Suprapubic skin (tissue), 4 donors: ENCODE measurements at places on chromosomes 7 and 10.

DNA sequence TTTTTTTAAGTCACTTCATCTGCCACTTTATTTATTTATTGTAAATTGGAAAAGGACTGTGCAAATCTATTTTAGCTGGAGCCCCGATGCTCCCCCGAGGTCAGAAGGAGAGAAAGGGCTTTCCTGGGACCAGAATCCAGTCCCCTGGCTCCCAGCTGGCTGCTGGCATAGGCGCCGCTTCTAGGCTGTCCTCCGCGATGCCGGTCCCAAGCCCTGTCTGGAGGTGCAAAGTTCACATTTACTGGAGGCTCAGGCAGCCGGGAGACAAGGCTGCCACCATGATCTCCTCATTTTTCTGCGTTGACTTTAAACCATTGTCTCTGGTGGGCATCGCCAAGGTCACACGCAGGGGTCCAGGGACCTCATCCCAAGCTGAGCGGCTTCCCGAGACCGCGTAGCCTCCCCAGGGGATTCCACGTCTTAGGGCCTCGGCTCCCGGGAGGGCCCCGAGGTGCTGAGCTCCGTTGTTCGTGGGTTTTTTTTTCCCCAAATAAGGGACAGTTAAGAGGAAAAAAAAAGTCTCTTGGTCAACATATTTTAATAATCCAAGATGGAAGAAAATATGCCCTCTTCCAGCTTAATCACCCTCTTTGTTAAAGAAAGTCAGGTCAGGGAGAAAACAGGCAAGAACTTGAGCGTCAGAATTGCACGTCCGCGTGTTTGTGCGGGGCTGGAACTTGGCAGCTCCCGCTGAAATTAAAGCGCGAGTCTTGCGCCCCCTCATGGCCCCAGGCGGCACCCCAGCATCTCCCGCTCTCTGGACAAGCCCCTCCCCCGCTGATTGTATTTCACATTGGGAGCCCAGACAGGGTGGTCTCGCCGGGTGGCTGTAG lies 11.9 kb downstream of the RGR start:
- no peak overlapping the region for H3K4me3 ChIP-seq
- no peaks in the 10 kb centered on the region for H3K4me1 ChIP-seq
- DNase-seq: no peak

DNA sequence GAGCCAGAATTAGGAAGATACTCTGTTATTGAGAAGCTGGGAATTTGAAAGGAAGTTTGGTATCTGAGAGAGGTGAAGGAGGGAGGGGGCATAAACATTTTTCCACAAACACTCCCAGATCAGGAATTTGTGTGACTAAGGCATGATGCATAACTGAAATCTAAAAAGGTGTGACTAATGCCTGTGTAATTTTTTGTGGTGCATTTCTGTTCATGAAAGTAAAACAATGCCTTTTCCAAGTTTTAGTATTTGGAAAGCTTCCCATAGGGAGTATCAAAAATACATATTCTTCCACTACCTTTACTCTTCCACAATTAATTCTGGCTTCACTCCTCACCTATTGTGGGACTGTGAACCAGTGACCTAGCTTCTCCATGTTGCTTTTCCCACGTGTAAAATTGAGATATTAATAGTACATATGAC lies 56.4 kb upstream of the CAV2 start:
- H3K36me3 ChIP-seq: no peaks in the 10 kb centered on the region
- H3K4me3 ChIP-seq: no peak overlapping the region
- peak overlapping the region; percentile 40 for H3K27ac ChIP-seq
- H3K4me1 ChIP-seq: peaks cover 19% of the 10 kb centered on the region

- peak overlapping the region; percentile 95 for H3K27ac ChIP-seq
- no peaks in the 10 kb centered on the region for H3K36me3 ChIP-seq
- H3K4me1 ChIP-seq: peaks cover 27% of the 10 kb centered on the region
- H3K27me3 ChIP-seq: no peaks in the 10 kb centered on the region
- DNase-seq: peak; percentile 77
- peak overlapping the region; percentile 86 for H3K4me3 ChIP-seq
These were observed 2.0 kb upstream of the CTBP2 start for GRCh38 chr10:125162120-125162931.

GRCh38 chr7:23531050-23531793 lies 559 bp downstream of the TRA2A start:
- H3K27me3 ChIP-seq: no peaks in the 10 kb centered on the region
- no peaks in the 10 kb centered on the region for H3K36me3 ChIP-seq
- H3K4me1 ChIP-seq: peaks cover 39% of the 10 kb centered on the region
- peak; percentile 82 for DNase-seq
- H3K27ac ChIP-seq: peak overlapping the region; percentile 96

DNA sequence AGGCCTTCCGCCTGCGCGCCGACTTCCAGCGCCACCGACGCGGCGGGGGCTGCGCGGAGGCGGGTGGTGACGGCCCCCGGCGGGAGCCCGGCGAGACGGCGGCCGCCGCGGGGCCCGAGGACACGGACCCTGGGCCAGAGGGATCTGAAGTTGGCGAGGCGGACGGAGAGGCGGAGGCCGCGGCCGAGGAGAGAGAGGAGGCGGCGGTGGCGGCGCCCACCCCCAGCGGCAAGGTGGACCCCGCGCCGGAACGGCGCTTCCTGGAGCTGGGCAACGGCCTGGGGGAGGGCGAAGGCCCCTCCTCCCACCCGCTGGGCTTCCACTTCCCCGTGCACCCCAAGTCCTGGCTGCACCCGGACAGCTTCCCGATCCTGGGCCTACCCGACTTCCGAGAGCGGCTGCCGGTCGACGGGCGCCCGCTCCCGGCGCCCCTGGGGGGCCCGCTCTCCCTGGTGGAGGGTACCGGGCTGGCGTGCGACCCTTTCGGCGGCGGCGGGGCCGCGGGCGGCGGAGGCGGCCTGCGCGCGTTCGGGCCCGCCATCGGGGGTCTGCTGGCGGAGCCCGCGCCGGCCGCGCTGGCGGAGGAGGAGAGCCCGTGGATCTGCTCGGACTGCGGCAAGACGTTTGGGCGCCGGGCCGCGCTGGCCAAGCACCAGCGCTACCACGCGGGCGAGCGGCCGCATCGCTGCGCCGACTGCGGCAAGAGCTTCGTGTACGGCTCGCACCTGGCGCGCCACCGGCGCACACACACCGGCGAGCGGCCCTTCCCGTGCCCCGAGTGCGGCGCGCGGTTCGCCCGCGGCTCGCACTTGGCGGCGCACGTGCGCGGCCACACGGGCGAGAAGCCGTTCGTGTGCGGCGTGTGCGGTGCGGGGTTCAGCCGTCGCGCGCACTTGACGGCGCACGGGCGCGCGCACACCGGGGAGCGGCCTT lies 16.2 kb downstream of the ZNF316 start:
- peaks cover 76% of the 10 kb centered on the region for H3K36me3 ChIP-seq
- H3K27ac ChIP-seq: no peak overlapping the region
- no peaks in the 10 kb centered on the region for H3K27me3 ChIP-seq
- no peak overlapping the region for H3K4me3 ChIP-seq

DNA sequence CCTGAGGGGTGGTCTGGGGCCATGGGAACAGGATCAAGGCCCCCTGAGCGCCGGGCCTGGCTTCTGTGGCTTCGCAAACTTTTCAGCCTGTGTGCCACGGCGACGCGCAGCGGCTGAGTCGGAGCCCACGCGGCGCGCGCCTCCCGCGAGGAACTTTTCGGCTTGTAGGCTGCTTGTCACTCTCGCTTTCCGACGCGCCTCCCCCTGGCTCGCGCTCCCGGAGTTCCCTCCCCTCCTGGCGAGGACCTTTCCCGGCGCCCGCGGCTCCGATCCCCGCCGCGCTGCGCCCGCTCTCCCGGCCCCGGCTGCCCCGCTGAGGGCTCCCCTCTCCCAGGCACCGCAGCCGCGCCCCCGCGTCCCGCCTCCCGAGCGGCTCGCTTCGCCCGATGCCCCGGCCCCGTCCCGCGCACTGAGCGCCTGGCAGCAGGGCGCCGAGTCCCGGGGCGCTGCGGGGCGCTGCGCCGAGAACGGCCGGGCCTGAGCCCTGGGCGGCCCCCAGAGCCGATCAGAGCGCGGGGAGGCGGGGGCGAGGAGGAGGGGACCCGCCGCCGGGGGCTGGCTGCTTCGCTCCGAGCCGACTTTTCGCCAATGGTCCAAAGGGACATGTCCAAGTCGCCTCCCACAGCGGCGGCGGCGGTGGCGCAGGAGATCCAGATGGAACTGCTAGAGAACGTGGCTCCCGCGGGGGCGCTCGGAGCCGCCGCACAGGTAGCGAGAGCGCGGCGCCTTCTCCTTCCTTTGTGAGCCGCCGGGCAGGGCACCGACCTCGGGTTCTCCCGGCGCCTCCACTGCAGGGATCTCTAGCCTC lies at the start of gene CACNB2:
Gene CACNB2 (plus strand): TSS at position 276 of the 808 bp plus-strand sequence.
- H3K4me1 ChIP-seq: peaks cover 21% of the 10 kb centered on the region
- no peaks in the 10 kb centered on the region for H3K36me3 ChIP-seq
- peaks cover 24% of the 10 kb centered on the region for H3K27me3 ChIP-seq
- H3K4me3 ChIP-seq: peak within 1 kb of the TSS; percentile 79
- DNase-seq: peak; percentile 76

DNA sequence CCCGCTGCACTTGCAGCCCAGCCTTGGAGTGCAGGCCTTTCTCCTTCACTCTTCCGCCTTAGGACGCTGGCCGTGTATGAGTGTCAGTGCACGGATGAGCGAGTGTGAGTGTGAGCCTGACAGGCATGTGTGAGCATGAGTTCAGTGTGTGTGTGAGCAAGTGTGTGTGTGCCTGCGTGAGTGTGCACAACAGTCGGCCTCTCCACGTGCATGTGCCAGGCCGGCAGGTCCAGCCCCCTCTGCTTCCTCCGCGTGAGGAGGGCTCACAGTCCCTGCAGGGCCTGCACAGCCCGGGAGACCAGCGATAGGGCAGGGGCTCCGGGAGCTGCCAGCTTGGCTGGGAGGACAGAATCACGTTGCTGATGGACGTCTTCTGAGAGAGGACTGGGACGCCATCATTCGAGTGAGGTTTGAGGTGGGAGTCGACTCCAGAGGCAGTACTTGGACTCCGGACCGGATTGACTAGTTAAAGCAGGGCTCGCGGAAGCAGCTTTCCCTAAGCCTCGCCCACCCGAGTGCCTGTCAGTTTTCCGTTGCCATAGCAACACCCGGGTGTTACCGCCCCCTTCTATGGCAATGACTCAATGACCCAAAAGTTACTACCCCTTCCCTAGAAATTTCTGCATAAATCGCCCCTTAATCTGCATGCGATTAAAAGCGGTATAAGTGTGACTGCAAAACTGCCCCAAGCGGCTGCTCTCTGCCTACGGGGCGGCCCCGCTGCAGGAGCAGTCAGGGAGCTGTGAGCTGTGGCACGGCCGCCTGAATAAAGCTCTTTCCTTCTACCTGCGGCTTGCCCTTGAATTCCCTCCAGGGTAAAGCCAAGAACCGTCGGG lies 19.6 kb upstream of the CFAP46 start:
- peak; percentile 64 for DNase-seq
- H3K4me1 ChIP-seq: peaks cover 22% of the 10 kb centered on the region
- peak overlapping the region; percentile 62 for H3K4me3 ChIP-seq
- no peaks in the 10 kb centered on the region for H3K36me3 ChIP-seq
- H3K27ac ChIP-seq: no peak overlapping the region
- peaks cover 30% of the 10 kb centered on the region for H3K27me3 ChIP-seq

DNA sequence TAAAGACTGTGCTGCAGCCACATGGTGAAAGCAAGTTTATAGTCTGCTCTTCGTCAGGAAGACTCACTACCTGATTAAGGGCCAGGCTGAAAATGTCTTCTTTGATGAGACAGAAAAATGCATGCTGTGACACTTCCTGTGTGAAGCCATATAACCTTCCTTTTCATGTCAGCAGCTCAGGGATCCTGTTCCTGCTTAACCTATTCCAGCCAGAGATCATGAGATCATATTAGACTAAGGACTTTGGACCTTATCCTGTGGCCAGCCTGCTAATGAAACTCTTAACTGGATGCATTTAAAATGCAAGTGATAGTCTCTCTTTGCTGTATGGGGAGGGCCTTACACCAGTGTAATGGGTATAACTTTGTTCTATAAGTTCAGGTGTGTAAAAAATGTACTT lies 165.2 kb downstream of the PTEN start:
- no peaks in the 10 kb centered on the region for H3K4me1 ChIP-seq
- H3K36me3 ChIP-seq: no peaks in the 10 kb centered on the region
- H3K4me3 ChIP-seq: no peak overlapping the region
- DNase-seq: no peak
- no peak overlapping the region for H3K27ac ChIP-seq
- no peaks in the 10 kb centered on the region for H3K27me3 ChIP-seq

GRCh38 chr10:132365102-132365501 lies 31.9 kb upstream of the PWWP2B start:
- no peaks in the 10 kb centered on the region for H3K27me3 ChIP-seq
- no peak overlapping the region for H3K27ac ChIP-seq
- H3K36me3 ChIP-seq: peaks cover 29% of the 10 kb centered on the region
- peak; percentile 35 for DNase-seq
- H3K4me1 ChIP-seq: no peaks in the 10 kb centered on the region
- H3K4me3 ChIP-seq: no peak overlapping the region

GRCh38 chr7:123745437-123745836 lies 3.4 kb downstream of the WASL start:
- no peaks in the 10 kb centered on the region for H3K27me3 ChIP-seq
- H3K4me1 ChIP-seq: peaks cover 56% of the 10 kb centered on the region
- DNase-seq: no peak
- no peaks in the 10 kb centered on the region for H3K36me3 ChIP-seq

DNA sequence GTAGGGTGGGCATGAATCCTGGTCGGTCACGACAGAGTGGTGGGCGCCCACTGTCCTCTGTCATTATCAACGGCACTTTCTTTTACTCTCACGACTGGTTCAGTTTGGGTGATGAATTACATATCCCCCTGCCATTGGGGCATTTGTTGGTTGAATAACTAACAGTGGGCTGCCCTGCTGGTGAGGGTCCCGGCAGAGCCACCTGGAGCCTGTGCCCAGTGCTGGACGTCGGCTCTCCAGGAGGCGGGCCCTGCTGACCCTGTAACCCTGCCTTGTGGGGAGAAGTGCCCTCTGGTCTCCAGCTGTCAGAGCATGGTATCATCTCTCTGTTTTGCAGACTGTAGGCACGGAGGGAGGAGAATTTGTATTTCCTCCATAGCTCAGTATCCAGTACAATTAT lies 199.1 kb downstream of the GLRX3 start:
- H3K4me3 ChIP-seq: no peak overlapping the region
- no peaks in the 10 kb centered on the region for H3K4me1 ChIP-seq
- no peaks in the 10 kb centered on the region for H3K36me3 ChIP-seq

GRCh38 chr10:70668454-70668970 lies 3.8 kb upstream of the ADAMTS14 start:
- peaks cover 17% of the 10 kb centered on the region for H3K27me3 ChIP-seq
- no peaks in the 10 kb centered on the region for H3K36me3 ChIP-seq
- no peak overlapping the region for H3K4me3 ChIP-seq
- peaks cover 16% of the 10 kb centered on the region for H3K4me1 ChIP-seq

DNA sequence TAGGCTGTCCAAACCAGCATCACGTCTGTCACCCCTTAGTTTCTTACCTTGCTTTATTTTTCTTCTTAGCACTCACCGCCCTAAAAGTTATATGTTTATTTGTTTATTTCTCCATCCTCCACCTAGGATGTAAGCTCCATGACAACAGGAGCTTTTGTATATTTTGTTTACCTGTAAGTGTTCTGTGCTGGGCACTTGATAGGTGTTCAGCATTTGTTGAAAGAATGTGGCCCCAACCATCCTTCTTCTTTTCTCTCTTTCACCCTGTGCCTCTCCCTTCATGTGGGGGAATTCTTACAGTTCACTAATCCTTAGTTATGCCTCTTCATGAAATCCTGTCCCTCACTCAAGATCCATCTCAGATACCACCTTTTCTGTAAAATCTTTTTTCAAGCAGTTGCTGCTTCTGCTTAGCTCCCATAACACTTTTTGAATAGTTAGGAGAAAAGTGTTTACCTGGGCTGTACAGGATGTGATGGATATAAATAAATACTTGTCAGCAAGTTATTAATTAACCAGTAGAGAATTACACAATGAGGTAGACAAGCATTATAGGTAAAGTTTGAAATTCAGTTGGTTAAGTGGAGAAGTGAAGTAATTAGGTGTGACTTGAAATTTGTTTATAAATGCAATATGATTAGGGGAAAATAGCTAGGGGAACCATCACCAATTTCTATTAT lies 9.7 kb downstream of the AHR start:
- no peaks in the 10 kb centered on the region for H3K27me3 ChIP-seq
- no peak for DNase-seq
- peak overlapping the region; percentile 69 for H3K27ac ChIP-seq
- H3K4me1 ChIP-seq: peaks cover 85% of the 10 kb centered on the region
- H3K4me3 ChIP-seq: peak overlapping the region; percentile 20
